ENCODE measurements at places on chromosomes 13 and 19.

DNA sequence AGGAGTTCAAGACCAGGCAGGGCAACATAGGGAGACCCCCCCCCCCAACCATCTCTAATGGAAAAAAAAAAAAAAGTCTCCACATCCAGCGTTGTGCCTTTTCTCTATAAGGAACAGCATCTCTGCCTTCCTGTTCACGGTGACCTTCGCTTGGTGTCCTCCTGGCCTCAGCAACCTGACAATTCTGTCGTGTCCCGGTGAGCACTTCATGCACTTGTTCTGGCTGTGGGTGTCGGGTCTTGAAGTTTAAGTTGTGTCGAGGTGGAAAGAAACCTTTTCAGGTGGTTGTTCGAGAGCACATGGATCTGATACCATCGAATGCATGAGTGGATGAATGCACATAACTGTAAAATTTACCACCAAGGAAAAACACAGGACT, 594 bp downstream of the ZNF559 start:
- DNase-seq, result no peak

GRCh38 chr19:42850981-42851717, 28.4 kb downstream of the PSG1 start:
- no peak for DNase-seq

DNA sequence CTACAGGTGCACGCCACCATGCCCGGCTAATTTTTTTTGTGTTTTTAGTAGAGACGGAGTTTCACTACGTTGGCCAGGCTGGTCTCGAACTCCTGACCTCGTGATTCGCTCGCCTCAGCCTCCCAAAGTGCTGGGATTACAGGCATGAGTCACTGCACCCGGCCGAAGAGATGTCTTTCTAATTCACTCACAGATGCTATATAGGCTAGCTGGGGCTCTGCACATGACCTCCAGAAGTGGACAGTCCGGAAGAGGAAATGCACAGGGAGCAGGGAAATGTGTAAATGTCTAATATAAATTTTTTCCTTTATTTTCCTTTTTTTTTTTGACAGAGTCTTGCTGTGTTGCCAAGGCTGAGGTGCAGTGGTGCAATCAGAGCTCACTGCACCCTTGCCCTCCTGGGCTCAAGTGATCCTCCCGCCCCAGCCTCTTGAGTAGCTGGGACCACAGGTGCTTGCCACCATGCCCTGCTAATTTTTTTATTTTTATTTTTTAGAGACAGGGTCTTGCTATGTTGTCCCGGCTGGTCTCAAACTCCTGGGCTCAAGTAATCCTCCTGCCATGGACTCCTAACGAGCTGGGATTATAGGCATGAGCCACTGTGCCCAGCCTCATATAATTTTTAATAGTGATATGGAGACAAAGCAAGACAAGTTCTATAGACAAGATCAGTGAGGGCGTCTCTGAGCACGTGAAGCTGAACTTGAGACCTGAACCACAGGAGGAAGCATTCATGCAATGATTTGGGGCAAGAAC, 8.4 kb downstream of the GIPC1 start:
- no peak for DNase-seq

DNA sequence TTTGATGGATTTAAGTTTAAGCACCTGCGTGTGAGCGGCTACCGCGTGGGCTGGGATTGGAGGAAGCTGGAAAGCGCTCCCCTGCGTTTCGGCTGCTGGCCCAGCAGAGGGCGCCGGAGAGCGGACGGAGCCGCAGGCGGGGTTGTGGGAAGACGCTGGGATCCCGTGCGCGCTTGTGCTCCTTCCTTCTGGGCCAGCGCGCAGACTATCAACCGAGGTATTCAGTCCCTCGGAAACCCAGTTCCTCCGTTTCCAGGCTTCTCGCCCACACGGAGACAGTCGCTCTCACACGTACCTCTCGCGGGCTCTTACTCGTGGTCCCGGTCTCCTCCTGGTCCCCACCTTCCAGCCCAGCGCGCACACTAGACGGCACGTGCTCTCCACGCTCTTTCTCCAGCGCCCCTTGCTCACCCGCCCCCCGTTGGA, 28.8 kb downstream of the EPN1 start:
- DNase-seq, result peak; percentile 55

DNA sequence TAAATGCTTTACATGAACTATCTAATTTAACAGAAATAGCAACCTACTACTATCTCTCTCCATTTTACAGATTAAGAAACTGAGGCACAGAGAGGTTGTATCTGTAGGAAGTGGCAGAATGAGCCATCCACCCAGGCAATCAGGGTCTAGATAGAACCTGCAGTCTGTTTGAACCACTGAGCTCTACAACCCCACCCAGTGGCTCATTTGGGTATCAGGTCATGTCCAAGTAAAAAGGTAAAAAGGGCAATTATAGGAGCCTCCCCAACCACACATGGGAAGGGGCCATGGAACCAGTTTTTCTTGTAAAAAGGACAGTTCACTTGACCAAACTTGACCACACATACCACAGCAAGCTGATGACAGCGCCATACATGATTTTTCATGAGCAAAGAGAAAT, 92.9 kb upstream of the SGCG start:
- DNase-seq, result no peak

DNA sequence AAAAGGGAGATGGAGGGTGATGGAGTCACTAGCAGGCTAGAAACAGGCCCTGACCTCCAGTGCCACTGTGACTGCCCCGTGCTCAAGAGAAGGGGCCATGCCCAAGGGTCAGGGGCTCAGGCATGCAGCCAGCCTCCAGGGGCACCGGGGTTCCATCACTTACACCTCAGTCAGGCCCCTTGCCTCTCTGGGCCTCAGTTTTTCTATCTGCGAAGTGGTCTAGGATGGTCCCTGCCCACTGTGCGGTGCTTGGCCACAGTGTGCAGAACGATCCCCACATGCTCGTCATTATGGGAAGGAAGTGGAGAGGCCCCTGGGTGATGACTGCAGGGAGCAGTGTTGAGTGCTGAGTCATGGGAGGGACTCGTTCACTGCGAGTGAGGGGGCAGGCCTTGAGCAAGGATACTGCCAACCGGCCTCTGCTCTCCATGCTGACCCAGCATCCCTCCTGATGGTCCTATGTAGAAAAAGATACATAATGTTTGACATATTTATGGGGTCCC, 23.1 kb downstream of the TMED1 start:
- DNase-seq, result peak; percentile 31

DNA sequence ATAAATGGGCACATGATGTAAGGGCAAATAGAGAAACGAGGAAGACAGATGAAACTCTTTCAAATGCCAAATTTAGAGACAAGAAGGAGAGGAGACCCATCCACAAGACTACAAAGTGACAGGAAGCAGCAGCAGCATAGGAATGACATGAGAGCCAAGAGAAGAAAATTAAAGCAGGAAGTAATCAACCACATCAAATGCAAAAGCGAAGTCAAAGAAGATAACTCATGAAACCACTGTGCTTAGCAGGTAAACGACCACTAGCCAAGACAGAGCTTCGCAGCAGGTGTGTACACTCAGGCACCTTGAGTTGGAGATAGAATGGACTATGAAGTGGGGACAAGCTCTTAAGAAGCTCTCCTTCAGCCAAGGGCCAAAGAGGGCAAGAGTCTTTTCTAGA, 64.1 kb downstream of the KLF12 start:
- no peak for DNase-seq

DNA sequence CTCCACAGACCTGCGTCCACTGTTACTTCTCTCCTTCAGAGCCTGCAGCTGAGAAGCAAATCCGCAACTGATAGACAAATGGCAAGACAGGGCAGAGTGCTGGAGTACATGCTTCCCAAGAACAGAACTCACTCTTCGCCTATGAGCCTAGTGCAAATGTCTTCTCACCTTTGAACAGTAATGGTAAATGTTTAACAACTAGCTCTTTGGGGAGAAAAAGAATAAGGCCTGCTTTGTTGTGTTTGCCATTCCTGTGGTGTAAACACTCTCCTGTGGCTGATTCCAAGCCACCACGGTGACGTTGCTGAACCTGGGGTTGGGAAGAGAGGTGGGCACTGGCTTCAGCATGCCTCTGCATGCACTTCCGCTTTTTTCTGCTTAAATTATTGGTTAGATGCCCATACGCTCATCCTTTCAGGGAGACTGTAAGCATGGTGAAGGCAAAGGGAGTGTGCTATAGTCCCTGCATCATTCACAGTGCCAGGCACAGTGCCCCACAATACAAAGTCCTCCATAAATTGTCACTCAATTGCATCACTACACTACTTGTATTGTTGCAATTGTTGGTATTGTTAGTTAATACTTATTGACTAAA, 28.1 kb upstream of the GTF3A start:
- DNase-seq, result no peak

GRCh38 chr19:47768604-47769003, 9.9 kb upstream of the SELENOW start:
- no peak for DNase-seq

DNA sequence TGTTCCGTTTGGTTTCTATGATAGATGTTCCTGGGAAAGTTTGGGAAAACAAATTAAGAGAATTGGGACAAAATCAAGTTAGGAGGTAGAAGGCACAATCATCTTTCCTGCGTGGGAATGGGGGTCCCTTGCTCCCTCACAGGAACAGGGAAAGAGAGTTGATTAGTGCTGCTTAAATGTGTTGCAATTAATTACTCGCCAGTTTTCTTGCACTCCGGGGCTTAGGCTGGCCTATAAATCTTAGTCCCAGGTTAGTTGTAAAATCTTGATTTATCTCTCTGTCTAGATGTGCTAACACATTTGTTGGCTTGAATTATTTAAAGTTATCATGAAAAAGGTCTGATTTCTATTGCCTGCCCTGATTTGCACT, 10.1 kb downstream of the B3GLCT start:
- DNase-seq, result no peak

DNA sequence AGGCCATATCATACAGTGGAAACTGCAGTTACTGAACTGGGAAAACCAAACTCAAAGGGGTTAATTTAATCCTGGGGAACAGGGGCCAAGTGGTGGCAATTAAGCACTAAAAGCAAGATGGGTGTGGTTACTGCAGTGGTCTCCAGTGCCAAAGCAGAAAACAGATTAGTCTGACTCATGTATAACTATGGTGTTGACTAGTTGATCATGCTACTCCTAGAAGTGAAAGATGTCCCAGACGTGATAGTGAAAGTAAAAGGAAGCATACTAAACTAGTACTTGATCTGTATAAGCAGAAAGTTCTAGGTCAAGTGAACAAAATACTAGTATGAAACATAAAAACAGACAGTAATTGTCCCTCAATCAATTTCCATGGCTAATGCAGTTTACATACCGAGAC, 360.0 kb upstream of the SLITRK5 start:
- DNase-seq, result no peak

- peak; percentile 67 for DNase-seq
Measured at GRCh38 chr19:58009666-58010301, 7.2 kb upstream of the ZNF606 start.

- peak; percentile 39 for DNase-seq
Measured at GRCh38 chr13:41428155-41428554, 29.2 kb upstream of the RGCC start.

DNA sequence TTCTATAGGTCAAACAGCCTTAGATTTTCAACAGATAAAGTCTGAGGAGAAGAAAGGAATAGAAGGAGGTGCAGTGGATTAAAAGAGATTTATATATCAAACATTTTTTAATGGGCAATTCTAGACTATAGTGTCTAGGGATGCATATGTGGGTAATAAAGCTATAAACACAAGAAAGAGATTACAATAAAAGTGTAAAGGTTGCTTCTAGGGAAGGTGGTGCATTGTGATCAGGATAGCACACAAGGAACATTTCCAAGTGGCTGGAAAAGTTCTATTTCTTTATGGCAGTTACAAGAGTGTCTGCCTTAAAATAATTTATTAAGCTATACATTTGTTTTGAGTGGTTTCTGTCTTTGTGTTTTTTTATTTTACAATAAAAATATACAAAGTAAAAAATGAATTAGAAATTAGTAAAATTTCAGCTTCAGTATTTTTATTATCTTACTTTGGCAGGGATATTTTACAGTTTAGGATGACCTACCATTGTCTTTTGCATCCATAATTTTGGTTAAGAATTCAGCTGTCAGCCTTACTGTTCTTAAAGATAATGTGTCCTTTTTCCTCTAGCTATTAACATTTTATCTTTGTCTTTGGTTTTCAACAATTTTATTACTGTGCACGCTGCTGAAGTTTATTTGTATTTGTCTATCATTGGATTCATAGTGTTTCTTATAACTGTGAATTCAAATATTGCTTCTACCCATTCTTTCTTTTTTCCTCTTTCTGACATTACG, 221.8 kb downstream of the LACC1 start:
- DNase-seq, result no peak

- no peak for DNase-seq
Measured at GRCh38 chr13:40255551-40255950, 410.9 kb downstream of the FOXO1 start.

DNA sequence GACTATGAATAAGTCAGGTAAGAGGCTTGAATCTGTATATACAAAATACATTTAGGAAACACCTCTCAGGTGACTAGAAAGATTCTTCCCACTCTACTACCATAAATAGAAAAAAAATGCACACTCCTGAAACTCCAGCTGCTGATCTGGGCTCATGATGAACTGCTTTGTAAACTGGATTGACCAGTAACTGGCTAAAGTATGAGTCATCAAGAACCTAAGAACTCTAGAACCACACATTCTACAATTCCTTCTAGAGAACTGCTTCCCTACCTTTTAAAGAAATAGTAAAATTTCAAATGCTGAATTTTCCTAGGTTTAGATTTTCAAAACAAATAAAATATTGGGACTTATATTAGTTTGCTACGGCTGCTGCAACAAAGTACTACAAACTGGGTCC, 55.2 kb downstream of the ELF1 start:
- no peak for DNase-seq

DNA sequence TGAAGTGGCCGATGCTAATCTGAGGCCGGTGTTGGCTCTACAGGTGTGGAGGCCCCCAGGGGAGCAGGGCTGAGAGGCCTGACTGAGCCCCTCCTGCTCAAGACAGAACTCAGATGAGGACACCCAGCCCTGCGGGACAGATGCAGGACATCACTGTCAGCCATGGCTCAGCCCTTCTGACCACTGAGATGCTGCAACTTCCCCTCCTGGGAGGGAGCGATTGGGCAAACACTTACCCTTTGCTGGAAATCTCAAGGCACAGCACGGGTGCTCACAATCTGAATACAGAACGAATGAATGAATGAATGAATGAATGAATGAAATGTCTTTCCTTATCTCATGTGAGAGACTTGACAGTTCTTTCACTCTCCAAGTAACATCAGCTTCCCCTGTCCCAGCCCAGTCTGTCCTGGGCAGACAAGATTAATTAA, 3.5 kb upstream of the SIGLEC7 start:
- no peak for DNase-seq

DNA sequence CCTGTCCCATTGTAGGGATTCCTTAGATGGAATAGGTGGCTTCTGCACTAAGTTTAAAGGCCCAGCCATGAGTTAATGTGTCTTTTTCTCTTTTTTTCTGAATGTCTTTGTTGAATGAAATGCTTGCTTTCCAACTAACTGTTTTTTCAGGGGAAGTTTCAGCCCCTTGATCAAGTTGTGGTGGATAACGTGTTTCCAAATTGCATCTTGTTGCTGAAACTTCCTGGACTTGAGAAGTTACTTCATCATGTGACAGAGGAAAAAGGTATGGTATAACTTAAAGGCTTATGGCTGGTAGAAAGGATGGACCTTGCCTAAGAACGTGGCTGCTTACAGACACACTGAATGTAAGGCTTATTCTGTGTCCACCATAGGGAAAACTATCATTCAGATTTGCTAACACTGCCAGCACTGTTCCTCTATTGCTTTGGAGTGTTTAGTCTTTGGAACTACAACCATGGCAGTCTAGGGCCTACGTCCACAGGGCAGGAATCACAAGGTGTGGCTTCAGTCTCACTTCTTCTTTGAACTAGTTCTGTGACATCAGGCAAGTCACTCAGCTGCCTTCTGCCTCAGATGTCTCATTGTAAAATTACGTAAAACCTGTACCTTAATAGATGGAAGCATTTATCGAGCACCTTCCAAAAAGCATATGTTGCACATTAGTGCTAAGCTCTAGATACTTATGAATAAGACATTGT, 25.3 kb downstream of the RNASEH2B start:
- DNase-seq, result no peak

- DNase-seq, result no peak
Measured at GRCh38 chr19:2376784-2377519, 16.9 kb downstream of the TMPRSS9 start.

Measured in stimulated activated CD4-positive, alpha-beta T cell treated with anti-CD3 and anti-CD28 coated beads, Interleukin-2, amount 100 ng/mL, for 24 hours (primary cell).